ENCODE measurements at places on chromosomes 7 and 10.

DNA sequence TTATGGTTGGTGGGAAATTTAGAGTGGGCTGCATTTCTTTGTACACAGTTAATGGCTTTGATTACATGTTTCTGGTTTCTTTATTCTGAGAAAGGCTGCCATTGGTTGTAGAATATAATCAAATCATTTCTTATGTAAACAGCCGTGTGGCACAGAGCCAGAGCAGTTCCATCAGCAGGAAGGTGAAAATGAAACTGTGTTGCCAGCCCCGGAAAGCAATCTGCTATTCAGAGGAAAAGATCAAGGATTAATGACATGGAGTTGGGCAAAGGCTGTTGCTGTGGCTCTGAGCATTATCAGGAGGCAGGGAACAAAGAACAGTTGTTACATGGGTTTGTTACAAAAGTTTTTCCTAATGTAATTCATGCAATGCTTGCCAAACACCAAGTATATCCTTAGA lies 74.2 kb upstream of the ZNF716 start:
- no peak for DNase-seq

DNA sequence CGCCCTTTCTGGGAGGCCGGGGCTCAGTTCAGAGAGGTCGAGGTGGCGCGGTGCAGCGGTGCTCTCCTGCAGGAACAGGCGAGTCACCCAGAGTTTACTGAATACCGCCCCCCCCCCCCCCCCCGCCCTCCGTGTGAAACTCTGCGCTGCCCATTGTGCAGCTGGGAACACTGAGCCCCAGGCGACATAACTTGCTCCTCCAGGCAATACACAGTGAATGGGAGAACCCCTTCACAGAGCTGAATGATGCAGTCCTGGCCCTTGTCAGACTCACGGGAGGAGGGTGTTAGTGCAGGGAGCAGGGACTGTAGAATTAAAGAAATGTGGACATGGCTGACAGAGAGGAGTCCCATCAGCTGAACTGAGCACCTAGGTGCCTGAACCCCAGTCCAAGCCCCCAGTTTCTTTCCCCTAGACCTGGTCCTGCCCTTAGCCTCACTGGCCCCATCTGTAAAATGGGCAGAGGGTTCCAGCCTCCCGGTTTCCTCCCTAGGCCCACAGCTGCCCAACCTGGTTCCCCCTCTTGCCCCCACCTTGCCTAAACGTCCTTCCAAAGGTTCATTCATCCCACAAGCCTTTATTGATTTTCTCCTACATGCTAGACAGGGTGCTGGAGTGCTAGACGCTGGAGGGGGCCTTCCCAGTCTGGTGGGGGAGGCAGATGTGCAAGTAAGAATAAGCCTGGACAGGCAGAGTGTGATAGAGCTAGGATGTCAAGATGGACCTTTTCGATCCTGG lies 869 bp upstream of the LOXL4 start:
- DNase-seq: no peak

DNA sequence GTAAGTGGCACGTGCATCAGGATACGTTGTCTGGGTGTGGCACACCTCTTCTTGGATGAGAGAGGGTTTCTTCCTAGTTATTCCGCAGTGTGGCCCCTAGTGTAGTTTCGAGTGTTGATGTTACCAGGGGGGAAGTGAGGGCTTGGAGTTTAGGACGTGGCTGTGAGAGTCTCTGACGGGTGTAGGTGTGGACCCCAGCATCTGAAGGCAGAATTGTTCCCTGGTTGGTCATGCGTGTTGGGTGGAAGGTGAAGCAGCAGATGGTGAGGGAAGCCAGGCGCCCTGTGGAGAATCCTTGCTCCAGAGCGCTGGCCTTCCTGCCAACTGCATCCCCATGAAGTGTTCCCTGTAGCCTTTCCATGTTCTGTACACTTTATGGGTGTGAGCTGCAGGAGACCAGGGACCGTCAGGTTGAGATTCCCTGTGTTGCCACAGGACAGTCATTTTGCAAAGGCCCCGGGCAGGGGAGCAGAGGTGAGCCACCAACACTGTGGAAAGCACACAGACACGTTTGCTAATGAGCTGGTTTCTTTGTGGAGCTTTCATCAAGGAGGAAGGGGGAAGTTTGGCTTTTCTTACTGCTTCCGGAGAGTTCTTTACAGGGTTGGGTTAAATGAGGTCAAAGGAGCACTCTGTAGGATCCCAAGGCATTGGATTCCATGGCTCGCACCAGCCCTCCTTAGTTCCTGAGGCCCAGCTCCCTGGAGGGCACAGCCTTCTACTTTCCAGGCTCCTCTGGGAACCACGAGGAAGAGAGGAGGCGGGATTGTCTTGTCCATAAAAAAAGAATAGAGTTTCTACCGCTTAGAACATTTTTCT lies 32.0 kb downstream of the TSPAN14 start:
- no peak for DNase-seq

DNA sequence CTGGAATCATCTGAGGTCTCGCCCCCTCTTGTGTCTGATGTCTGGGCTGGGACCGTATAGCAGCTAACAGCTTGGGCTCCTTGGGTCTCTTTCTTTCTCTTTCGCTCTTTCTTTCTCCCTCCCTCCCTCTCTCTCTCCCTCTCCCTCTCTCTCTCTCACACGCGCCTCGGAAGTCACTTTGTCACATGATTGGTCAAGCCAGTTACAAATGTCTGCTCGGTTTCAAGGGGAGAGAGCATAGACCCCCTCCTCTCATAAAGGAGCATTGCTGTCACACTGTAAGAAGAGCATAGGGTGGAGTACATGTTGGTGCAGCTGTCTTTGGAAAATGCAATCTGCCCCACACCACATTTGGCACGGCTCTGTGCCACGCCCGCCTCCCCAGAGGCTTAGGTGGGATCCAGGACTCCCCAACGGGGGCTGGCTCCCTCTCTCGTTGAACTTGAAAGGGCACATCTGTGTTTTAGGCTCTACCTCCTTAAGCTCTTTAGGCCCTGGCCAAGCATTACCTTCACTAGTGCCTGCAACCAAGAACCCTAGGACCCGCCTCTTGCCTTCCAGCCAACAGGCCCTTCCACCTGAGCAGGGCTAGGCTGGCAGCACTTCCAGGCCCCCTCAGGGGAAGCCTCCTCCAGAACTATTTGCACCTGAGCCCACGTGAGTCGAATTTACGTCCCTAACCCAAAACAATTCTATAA lies 61.9 kb upstream of the CACUL1 start:
- no peak for DNase-seq

DNA sequence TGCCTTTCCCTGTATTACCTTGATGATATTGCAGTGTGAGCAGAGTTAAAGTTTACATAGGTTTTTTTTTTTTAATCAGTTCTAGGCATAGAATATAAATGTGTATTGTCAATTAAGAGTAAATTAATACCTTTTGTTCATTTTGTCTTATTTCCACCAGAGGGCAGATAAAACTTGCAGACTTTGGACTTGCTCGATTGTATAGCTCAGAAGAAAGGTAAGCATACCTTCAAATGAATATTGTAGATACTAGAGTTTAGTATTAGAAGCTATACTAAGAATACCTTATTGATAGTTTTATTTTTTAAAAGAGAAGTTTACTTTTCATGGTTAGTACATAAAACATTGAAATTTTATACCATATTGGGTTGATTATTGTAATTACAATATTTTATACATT lies 86.8 kb downstream of the MPLKIP start:
- DNase-seq: no peak

- no peak for DNase-seq
Observed at GRCh38 chr10:44860811-44861736, 50.1 kb upstream of the TMEM72 start.

- no peak for DNase-seq
Observed at GRCh38 chr10:28914701-28915100, 237.4 kb downstream of the BAMBI start.

GRCh38 chr10:69860271-69860670 lies 58.6 kb downstream of the COL13A1 start:
- DNase-seq: no peak

DNA sequence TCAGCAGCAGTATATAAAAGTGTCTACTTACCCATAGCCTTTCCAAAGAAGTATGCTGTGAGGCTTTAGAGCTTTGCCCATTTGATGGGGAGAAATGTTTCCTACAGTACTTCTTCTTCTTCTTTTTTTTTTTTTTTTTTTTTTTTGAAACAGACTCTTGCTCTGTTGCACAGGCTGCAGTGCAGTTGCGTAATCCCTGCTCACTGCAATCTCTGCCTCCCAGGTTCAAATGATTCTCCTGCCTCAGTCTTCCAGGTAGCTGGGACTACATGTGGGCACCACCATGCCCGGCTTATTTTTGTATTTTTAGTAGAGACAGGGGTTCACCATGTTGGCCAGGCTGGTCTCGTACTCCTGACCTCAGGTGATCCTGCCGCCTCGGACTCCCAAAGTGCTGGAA lies 101.7 kb upstream of the TMEM26 start:
- no peak for DNase-seq

DNA sequence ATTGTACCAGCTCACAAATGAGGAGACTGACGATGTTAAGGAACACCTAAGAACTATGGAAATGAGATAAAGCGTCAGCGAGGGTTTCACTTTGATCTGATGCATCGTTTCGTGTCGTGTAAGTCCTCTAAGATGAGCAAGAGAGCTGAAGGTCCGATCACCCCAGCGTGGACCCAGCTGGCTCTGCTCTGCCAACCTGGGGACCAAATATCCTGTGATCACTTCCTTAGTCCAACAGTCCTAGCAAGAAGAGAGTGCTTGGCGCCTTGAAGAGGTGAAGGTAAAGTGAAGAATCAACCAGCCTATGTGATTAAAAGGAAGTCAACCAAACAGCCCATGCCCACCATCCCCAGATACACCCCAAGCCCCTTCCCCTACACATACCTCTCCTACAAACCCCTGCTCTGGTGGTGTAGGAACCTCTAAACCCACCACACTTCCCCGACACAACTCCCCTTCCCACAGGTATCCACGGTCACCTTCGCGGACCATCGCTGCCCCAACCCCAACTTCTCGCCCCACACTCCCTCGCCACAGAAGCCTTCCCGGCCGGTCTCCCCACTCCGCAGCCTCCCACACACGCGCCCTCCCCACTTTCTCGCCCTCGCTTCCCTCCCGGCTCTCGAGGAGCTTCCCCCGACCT lies 722 bp downstream of the UPF2 start:
- DNase-seq: peak; percentile 10

- no peak for DNase-seq
Observed at GRCh38 chr10:58384095-58384494, 1.1 kb upstream of the TFAM start.

- no peak for DNase-seq
Observed at GRCh38 chr10:31642281-31642680, 286.4 kb downstream of the ARHGAP12 start.

- DNase-seq: no peak
Observed at GRCh38 chr10:126160571-126160970, 227.7 kb downstream of the ADAM12 start.

GRCh38 chr10:17125206-17125893 lies 4.3 kb downstream of the CUBN start:
- DNase-seq: no peak

DNA sequence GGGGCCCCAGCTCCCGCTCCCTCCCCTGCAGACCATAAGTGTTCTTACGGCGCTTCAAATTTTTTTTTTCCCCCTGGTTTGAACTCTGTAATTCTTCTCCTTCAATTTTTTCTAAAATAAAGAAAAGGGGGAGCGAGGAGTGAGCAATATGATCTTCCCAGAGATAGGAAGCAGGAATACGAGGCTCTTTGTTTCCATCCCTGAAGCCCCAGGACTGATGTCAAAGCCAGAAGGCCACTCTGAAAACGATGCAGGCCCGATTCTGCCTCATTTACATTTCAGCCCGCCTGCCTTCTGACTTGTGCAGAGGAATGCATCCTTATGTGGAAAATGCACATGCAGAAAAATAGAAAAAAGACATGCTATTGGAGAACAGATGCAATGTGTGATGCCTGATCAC lies 401.5 kb upstream of the MKI67 start:
- DNase-seq: no peak

DNA sequence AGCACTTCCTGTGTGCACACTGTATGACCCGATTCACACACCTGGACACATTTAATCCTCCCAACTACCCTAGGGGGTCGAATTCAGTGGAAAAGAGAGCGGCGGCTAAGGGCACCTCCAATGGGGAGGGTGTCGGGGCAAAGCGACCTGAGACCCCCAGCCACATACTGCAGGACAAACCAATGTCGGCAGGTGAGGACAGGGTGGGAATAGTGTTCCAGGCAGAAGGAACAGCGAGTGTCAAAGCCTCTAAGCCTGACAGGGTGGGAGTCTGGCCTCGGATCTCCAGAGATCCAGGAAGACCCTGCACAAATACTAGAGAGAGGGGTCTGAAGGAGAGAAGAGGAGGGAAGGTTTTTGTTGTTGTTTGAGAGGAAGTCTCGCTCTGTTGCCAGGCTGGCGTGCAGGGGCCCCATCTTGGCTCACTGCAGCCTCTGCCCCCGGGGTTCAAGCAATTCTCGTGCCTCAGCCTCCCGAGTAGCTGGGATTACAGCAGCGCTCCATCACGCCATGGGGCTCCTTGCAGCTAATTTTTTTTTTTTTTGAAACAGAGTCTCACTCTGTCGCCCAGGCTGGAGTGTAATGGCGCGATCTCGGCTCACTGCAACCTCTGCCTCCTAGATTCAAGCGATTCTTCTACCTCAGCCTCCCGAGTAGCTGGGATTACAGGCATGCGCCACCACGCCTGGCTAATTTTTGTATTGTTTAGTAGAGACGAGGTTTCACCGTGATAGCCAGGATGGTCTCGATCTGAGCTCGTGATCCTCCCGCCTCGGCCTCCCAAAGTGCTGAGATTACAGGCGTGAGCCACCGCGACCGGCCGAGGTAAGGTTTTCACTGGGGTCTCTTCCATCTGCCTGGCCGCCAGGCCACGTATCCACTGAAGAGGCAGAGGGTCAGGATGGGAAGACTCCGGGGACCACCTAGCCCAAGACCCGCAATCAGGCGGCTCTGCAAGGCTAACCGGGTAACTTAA lies 1.2 kb upstream of the ARPC1B start:
- DNase-seq: no peak

GRCh38 chr10:73865107-73865458 lies 9.3 kb downstream of the CAMK2G start:
- DNase-seq: no peak

- no peak for DNase-seq
Observed at GRCh38 chr10:133186416-133187090, 26.5 kb downstream of the KNDC1 start.

DNA sequence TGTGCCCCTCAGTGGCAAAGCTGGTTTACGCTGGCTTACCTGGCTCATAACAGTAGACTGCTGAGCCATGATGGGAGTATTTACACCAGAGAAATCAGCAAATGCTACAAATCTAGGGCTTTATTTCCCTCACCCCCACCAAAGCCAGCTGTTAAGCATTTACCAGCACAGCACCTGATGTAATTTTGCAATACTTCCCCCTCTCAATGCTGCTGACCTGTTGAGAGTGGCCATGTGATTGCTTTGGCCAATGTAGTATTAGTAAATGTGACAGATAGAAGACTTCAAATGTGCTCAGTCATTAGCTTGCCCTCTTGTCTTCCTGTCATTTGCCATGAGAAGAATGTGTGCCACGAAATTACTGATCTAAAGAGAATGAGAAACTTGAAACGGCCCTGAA lies 46.6 kb downstream of the HERPUD2 start:
- no peak for DNase-seq

All from stimulated activated CD4-positive, alpha-beta T cell treated with anti-CD3 and anti-CD28 coated beads, Interleukin-4, amount 100 ng/mL, for 4 hours (primary cell).